ENCODE measurements at places on chromosomes 16 and 17. TPM values are rescaled to one million over a fixed set of nuclear protein-coding genes. Genes with fewer than 3 reads are reported as not detected.

DNA sequence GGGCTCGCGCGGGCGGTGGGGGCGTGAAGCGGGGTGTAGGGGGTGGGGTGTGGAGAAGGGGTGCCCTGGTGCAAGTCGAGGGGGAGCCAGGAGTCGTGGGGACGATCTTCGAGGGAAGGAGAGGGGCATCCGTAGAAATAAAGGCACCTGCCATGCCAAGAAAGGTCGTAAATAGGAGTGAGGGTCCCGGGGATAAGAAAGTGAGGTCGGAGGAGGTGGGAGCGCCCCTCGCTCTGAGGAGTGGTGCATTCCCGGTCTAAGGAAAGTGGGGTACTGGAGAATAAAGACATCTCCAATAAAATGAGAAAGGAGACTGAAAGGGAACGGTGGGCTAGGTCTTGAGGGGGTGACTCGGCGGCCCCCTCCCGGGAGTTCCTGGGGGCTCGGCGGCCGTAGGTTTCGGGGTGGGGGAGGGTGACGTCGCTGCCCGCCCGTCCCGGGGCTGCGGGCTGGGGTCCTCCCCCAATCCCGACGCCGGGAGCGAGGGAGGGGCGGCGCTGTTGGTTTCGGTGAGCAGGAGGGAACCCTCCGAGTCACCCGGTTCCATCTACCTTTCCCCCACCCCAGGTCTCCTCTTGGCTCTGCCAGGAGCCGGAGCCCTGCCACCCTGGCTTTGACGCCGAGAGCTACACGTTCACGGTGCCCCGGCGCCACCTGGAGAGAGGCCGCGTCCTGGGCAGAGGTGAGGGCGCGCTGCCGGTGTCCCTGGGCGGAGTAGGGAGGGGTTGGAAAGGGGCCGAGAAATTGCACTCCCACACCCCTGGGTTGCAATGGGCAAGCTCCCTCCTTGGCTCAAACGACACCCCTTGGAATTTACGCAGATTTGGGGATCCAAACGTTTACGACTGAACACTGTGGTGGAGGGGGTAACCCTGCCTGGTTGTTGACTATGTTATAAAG lies 888 bp downstream of the CDH1 start:
- peaks cover 29% of the 10 kb centered on the region for H3K27me3 ChIP-seq
- DNase-seq = peak; percentile 23
- peak overlapping the region; percentile 58 for H3K4me3 ChIP-seq
- peaks cover 10% of the 10 kb centered on the region for H3K4me1 ChIP-seq
- no peaks in the 10 kb centered on the region for H3K36me3 ChIP-seq

Gene UNC45B
- total RNA-seq = not detected

Gene RHBDF1
- total RNA-seq = 11.0 TPM

DNA sequence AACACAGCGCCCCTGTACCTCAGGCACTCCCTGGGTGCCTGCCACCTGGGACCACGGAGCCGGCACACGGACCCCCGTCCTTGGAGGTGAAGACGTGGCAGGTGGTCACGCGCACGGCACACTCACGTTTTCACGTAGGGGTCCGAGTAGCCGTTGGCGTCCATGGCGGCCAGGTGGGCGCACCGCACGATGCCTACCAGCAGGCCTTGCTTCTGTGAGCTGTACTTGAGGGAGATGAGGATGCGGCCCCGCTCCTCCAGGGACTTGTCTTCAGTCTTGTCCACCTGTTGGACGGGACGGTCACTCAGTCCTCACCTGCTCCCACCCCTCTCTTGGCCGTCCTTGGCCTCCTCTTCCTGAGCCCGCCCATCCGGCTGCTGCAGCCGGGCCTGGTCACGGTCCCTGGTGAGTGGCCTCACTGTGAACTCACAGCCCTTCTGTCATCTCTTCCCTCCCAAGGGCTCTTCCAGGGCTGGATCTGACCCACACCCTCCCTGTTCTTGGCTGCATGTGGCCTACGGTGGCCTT lies 18.8 kb downstream of the SCGB1C2 start:
- H3K27me3 ChIP-seq = no peaks in the 10 kb centered on the region
- H3K4me1 ChIP-seq = no peaks in the 10 kb centered on the region
- H3K36me3 ChIP-seq = no peaks in the 10 kb centered on the region
- no peak for DNase-seq
- no peak overlapping the region for H3K27ac ChIP-seq

All from neural progenitor cell (in vitro differentiated cells).